WTC11 (cell line): ENCODE measurements at places on chromosomes 3 and 15.

DNA sequence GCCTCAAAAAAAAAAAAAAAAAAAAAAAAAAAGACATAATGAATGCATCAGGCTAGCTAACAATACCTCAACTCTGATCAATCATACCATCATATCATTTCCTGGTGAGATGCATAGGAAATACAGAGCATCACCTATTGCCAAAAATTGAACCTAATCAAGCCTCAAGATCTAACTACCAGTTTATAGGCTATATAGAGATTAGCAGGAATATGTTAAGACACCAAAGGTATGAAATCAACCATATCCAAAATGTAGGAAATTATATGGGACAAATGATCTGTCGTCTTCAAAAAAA is 387 bp upstream of the VPS33B start:
- no peak for DNase-seq

- no peak for DNase-seq
Observed at GRCh38 chr3:11476735-11477144, 167.0 kb downstream of the VGLL4 start.

DNA sequence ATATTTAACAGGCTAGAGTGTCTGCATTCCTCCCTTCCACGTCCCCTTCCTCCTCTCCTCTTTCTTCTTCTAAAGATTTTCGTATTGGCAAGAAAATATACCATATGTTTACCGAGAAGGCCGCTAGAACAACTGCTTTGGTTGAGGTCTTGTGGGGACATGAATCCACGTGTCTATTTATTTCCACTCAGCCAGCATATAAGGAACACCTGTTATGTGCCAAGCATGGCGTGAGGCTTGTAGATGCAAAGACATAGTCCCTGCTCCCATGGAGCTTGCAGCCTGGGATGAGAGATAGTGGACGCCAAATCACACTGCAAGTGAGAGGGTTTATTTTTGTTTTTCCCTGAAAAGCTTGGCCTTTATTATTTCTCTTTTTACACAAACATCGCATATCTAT is 57.1 kb downstream of the SLC7A14 start:
- no peak for DNase-seq

- peak; percentile 12 for DNase-seq
Observed at GRCh38 chr15:31266712-31267111, 59.9 kb upstream of the KLF13 start.

DNA sequence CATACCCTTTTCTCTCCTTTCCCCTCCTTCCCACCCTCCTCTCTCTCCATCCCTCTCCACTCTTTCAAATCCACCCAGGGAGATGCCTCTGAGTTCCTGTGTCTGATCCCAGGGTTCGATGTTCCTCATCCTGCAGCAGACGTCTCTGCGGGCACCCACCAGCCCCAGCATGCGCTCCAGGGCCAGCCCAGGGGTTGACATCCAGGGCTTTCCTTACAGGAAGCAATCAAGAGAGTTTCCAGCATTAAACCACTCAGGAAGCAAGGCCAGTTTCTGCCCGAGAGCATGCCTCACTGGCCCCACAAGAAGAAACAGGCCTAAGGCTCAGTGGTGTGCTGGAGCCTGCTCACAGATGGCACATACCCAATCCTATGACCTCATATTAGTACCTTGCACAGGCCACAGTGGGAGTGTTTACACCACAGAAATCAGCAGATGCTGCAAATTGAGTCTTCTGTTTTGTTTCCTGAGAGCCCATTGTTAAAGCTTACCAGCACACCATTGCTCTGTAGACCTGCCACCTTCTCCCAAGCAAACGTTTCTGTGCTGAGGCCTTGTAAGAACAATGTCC is 13.2 kb downstream of the SLC6A1 start:
- DNase-seq: no peak
